ENCODE measurements at places on chromosomes 1 and 21. TPM values are rescaled to one million over a fixed set of nuclear protein-coding genes. Genes with fewer than 3 reads are reported as not detected.

The DLGAP3 gene
- total RNA-seq: 0.16 TPM

The ESPN gene
- 16.3 TPM for total RNA-seq

The FCRLB gene
- total RNA-seq: 0.29 TPM

The EXTL1 gene
- 0.09 TPM for total RNA-seq

The TNNT2 gene
- total RNA-seq: 7.3 TPM

The CHRNB2 gene
- 0.09 TPM for total RNA-seq

The RIMKLA gene
- 10.6 TPM for total RNA-seq

The ADAR gene
- 178 TPM for total RNA-seq

The CLCN6 gene
- 34.9 TPM for total RNA-seq

The CDC20 gene
- 125 TPM for total RNA-seq

The IL20 gene
- not detected for total RNA-seq

The CRABP2 gene
- 27.1 TPM for total RNA-seq

The RRP15 gene
- total RNA-seq: 44.3 TPM

The CD34 gene
- not detected for total RNA-seq

The CDK11B gene
- 29.3 TPM for total RNA-seq

The PAQR7 gene
- total RNA-seq: 22.3 TPM

The GUCA2A gene
- total RNA-seq: 28.8 TPM

The ZNF124 gene
- 52.9 TPM for total RNA-seq

The HAPLN2 gene
- total RNA-seq: not detected

The AGMAT gene
- 48.3 TPM for total RNA-seq

The NTMT2 gene
- total RNA-seq: not detected

The DSTYK gene
- 6.3 TPM for total RNA-seq

The PGBD5 gene
- 2.4 TPM for total RNA-seq

The SH3BP5L gene
- 21.3 TPM for total RNA-seq

The GSTM5 gene
- 6.0 TPM for total RNA-seq

The BARHL2 gene
- not detected for total RNA-seq

The KRTAP19-3 gene
- not detected for total RNA-seq

The SIPA1L2 gene
- total RNA-seq: 18.6 TPM

The UMODL1 gene
- total RNA-seq: 0.21 TPM

The GNAI3 gene
- 6.4 TPM for total RNA-seq

The IL10 gene
- total RNA-seq: not detected

The LIPI gene
- not detected for total RNA-seq

The ZFP69 gene
- total RNA-seq: 2.6 TPM

The DCDC2B gene
- total RNA-seq: not detected

The IL24 gene
- total RNA-seq: not detected

The C1orf87 gene
- total RNA-seq: not detected

The SVBP gene
- 18.6 TPM for total RNA-seq

The CFHR2 gene
- total RNA-seq: not detected

The CNTN2 gene
- total RNA-seq: not detected

The SHE gene
- not detected for total RNA-seq

The S100A5 gene
- total RNA-seq: not detected

The KCNE2 gene
- total RNA-seq: not detected

The HCRTR1 gene
- not detected for total RNA-seq

All from Caco-2 (cell line).